ENCODE measurements at places on chromosomes 12 and 14. TPM values are rescaled to one million over a fixed set of nuclear protein-coding genes. Genes with fewer than 3 reads are reported as not detected.
A peak's percentile ranks its signal among the peaks of the same experiment; 100 is the strongest.

The PROX2 gene
- total RNA-seq, result not detected

The TMEM30B gene
- total RNA-seq, result 1.2 TPM

The SMCO2 gene
- total RNA-seq, result not detected

The HOXC13 gene
- total RNA-seq, result not detected

The C12orf50 gene
- total RNA-seq, result not detected

The PLEKHA5 gene
- total RNA-seq, result 1.0 TPM

The SYNDIG1L gene
- total RNA-seq, result not detected

The EID3 gene
- total RNA-seq, result 0.99 TPM

The RASAL1 gene
- total RNA-seq, result 0.89 TPM

The CD4 gene
- total RNA-seq, result 4.2 TPM

The BTBD6 gene
- total RNA-seq, result 75.3 TPM

The LIN7A gene
- 2.1 TPM for total RNA-seq

- DNase-seq, result no peak
Observed at GRCh38 chr12:130714591-130715149, 1.4 kb downstream of the RIMBP2 start.

- DNase-seq, result no peak
Observed at GRCh38 chr12:131530041-131530332, 180.9 kb upstream of the SFSWAP start.

DNA sequence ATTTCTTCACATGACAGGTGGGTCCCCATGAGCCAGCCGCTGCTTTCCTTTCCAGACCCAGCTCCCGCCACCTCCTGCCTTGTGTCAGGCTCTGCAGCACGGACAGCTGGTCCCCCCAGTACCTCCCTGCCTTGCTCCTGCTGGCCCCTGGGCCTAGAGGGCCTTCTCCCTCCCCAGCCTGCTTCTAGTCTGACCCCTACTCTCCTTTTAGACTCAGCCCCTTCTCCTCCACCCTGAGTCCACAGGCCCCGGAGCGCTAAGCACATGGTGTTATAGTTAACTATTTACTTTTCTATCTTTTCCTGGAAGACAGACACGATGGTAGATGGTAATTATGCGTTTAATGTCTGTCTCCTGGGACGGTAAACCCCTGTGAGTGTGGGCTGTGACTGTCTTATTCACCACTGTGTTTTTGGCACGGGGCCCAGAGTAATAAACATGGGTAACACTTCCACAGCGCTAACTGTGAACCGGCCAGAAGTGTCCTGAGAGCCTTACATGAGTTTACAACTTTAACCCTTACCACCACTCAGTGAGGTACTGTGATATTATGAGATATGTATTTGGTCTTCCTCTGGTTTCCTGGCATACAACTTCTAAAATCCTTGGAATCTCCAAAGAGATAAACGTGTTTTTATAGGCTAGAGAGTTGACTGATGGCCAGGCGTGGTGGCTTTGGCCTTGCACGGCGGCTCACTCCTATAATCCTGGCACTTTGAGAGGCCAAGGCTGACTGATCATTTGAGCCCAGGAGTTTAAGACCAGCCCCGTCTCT is 41.2 kb downstream of the DGLUCY start:
- no peak for DNase-seq

- no peak for DNase-seq
Observed at GRCh38 chr12:102439426-102440405, 40.6 kb downstream of the IGF1 start.

- peak; percentile 23 for DNase-seq
Observed at GRCh38 chr14:75725481-75725880, 64.4 kb downstream of the TTLL5 start.

GRCh38 chr12:24127919-24128721 is 178.7 kb upstream of the SOX5 start:
- DNase-seq, result no peak

- no peak for DNase-seq
Observed at GRCh38 chr12:124763594-124763979, 100.1 kb downstream of the SCARB1 start.

DNA sequence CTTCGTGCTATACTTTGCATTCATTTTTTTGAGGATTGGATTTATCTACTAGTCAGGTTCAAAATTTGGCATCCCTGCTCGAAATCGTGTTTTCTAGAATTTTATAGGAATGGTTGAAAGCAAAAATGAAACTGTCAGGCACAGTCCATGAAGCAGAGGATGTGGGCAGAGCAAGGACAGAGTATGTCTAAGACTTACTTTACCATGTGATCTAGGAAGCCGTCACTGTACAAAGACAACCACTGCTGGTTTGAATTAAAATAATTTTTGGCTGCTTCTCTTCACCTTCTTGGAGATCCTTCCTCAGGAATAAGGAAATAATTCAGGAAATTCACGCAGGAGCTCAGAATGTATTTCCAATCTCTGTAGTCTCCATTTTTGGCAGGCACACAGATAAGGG is 31.6 kb upstream of the SGPP1 start:
- DNase-seq, result no peak

DNA sequence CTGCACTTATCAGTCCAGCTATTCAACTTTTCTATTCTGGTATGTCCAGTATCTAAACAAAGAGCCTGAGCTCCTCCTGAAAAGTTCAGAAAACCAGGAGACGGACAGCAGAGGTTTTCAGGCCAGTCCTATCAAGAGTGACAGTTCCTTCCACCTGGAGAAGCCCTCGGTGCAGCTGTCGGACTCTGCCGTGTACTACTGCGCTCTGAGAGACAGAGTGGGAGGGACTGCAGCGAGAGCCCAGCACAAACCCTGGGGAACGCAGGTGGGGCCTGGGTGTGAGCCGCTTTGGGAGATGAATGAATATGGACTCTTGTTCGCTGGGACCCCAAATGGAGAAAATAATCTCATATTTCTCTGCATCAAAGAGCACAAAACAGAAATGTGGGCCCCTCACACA is 329.8 kb upstream of the OR4E1 start:
- no peak for DNase-seq

GRCh38 chr14:24840204-24840893 is 206.4 kb upstream of the GZMB start:
- DNase-seq, result no peak

DNA sequence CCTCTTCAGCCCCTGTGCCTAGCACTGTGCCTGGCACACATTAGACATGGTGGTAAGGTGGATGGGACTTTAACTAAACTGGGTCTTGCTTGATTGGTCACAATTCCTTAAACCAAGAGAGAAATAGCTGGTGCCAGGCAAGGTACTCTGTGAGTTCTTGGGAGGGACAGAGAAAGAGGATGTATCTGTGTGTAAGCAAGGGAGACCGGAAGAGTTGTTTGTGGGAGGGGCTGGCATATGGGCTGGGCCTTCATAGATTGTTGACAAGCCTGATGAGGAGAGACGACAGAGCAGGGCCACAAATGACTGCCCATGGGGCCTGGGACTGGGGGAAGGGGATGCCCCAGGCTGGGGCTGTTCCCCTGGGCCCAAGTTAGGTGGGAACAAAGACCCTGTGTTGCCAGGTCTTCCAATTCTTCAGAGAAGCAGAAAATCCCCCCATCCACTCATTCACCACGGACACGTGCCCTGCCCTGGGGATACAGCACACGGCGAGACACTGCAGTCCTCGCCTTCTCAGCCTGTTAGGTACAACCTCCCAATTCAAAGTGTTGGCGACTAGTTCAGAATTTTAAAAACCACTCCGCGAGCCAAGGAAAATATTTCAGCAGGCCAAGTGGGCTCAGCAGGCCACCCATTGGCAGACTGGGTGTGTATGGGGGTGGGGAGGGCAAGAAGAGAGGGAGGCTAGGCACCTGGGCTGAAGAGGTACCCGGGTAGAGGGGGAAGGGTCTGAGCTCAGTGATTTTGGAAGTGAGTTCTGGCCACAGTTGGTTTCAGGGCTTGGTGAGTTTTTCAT is 11.4 kb upstream of the CYP46A1 start:
- DNase-seq, result no peak

DNA sequence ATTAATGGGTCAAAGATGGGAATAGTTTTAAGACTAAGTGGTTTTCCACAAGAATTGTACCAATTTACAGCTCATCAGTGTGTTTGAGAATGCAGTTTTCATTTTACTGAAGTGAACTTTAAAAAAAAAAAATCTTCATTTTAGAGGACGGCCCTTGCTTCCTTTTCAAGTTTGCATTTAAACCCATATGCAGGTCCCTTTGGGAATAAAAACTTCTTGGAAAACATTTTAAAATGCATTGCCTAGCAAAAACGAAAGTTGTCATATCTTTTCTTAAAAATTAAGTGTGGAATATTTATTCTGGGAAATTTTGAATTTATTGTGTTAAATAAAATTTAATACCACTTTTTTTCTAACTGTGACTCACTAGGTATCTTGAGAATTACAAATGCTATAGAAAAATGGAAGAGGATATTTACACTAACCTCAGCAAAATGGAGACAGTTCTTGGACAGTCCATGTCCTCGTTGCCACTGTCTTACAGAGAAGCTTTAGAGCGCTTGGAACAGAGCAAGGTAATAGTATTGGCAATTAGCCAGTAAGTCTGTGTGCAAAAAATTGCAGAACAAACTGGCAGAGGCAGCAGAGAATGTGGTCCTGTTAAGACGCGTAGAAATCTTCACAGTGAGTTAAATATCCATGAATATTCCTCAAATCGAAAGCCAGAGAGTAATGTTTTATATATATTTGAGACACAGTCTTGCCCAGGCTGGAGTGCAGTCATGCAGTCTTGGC is 209.7 kb downstream of the SYNE2 start:
- no peak for DNase-seq

GRCh38 chr12:59928416-59928815 is 332.6 kb downstream of the SLC16A7 start:
- no peak for DNase-seq

DNA sequence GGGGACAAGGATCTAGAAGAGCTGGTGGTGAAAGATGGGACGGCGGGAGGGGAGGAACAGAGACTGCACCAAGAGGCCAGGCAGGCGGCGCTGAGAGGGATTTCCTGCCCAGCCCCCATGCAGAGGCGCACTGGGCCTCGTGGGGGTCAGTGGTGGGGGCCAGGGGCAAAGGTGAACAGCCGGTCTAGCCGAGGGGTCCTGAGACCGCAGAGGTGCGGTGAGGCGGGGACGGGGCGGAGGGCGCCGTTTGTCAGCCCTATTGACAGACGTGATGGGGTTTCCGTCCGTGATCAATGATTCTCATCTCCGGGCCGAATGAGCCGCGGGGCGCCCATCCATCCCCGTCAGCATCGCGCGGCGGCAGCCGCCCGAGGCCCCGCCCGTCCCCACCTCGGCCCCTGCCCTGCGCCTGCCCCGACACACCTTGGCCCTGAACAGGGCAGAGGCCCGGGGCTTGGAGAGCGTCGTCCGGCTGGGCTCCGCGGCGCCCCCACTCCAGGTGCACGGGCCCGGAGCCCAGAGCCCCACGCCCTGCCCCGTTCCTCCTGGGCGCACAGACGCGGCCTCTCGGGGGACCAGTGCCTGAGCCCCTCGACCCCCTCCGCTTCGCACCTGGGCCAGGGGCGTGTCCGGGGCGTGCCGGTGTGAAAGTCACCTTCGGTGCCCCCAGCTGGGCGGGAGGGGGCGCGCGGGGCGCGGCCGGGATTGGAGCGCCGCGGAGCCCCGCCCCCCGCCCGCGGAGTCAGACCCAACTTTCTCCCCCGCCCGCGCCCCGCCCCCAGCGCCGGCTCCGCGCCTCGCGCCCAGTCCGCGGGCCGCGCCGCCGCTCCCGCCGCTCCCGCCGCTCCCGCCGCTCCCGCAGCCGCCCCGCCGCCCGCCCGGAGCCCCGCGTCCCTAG is at the start of gene NXPH4:
NXPH4 (plus strand) TSS at position 781 of the 898 bp plus-strand sequence. CDS start 176 bp downstream, outside the sequence.
- DNase-seq, result no peak

GRCh38 chr14:31920989-31921650 is 156.0 kb upstream of the ARHGAP5 start:
- no peak for DNase-seq

GRCh38 chr14:89807892-89808291 is 146.6 kb downstream of the EFCAB11 start:
- no peak for DNase-seq

DNA sequence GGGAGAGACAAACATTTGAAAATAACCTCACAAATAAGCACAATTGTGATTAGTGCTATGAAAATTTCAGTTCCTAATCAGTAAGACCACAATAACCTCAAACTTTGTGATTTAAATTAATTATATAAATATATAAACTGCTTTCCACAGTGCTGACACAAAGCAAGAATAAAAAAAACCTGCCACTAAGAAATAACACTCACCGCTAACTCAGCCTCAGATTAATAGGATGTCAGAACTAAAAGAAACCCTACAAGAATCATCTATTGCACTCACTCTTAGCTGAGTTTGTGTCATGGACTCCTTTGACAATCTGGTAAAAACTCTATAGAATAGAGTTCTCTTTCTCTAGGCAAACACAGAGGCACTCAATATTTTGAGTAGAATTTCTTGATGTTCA is 68.4 kb downstream of the SLC41A2 start:
- DNase-seq, result no peak

- no peak for DNase-seq
Observed at GRCh38 chr12:119819322-119819721, 57.8 kb downstream of the CIT start.

DNA sequence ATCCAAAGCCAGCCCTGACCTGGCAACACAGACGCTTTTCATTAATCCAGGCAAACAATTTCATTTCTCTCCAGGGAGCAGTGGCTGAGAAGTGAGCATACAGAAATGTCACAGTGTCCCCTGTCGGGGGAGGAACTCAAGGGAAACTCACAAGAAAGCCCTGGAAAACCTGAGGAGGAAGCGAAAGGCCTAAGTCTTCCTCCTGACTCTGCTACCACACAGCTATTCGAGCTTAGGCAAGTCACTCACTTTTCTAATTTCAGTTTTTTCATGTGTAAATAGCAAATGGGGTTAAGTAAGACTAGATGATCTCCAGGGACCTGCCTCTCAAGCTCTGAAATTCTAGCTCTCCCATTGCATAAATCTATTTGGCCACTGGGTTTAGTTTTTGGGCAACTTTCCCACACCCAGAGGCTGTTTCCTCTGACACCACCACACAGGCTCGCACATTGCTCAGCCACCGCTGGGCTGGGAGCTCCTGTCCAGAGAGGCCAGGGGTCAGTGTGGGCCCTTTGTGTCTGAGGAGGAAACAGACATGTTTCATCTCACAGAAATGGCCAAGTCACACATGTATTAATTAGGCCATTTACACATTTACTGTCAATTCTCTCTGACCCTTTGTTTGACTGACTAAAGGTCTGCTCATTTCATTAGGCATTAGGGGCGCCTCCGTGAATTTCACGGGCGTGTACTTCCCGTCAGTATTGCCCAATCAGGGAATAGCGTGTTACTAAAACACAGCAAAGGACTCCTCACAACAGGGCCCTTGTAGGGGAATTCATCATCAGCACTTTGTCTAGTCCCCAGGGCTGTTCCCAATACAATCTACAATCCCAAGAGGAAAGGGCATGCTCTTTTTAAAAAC is 9.8 kb upstream of the PNMA1 start:
- DNase-seq, result peak; percentile 92

DNA sequence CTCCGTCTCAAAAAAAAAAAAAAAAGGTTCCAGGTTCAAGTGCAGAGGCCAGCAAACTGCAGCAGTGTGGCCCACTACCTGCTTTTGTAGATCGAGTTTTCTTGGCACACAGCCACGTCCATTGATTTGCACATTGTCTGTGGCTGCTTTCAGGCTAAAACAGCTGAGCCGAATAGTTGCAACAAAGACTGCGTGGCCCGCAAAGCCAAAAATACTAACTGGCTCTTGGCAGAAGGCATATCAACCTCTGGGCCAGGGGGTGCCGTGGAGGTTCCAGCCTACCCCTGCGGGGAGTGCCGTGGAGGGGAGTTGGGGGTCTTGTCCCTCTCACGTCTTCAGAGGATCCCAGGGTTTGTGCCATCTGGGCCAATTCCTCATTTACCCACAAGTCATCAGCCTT is 170.1 kb downstream of the ADGRD1 start:
- no peak for DNase-seq

- peak; percentile 66 for DNase-seq
Observed at GRCh38 chr14:90426663-90427062, 29.8 kb downstream of the CALM1 start.
